ENCODE measurements at places on chromosomes 1 and 21.

DNA sequence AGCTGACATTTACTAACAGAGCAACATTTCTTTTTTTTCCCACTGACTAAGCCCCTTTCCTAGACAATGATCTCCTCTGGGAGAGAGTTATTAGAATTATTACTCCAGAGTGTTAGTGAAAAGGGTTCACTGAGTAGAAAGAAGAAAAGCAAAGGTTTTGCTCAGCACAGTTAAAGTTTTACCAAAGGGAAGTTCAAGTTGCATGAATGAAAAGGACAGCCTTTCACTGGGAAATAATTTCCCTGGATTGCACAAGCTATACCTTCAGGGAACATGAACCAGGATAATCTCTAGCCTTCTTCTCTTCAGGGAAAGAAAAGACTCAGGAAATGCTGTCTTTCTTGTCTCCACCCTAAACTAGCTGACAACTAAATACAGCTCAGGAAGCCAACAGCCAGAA lies 71.4 kb upstream of the ESRRG start:
- no peak for DNase-seq

GRCh38 chr1:157961805-157962762 lies 31.4 kb upstream of the KIRREL1 start:
- DNase-seq = no peak

- DNase-seq = peak; percentile 17
These were observed 357.8 kb upstream of the SGIP1 start for GRCh38 chr1:66176012-66176715.

DNA sequence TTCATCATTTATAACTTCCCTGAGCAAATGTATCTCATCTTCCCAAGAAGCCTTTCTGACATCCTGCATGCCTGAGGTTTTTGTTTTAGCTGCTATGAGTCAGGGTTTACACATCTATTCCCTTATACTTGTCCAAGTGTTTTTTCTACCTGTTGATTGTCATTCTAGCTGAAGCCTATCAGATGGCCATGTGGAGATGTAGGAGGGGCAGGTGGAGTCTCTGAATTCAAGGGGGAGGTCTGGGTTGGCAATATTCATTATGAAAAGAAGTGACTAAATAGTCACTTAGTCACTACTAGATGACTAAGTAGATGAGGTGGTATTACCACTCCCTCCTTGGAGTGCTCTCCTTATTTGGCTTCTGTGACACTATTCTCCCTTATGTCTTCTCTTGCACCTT lies 52.4 kb downstream of the XCL1 start:
- DNase-seq = no peak

DNA sequence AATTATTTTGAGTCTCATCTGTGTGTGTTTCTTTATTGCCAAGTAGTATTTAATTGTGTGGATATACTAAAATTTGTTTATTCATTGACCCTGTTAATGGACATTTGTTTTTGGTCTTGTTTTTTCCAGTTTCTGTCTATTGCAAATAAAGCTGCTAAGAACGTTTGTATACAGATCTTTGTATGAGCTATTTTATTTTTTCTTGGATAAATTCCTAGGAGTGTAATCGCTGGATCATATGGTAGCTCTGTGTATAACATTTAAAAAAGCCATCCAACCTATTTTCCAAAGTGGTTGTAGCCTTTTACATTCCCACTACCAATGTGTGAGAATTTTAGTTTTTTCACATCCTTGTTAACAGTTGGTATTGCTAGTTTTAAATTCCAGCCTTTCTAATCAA lies 382.7 kb upstream of the USP24 start:
- no peak for DNase-seq

- no peak for DNase-seq
These were observed 317.2 kb upstream of the NFIA start for GRCh38 chr1:60765204-60765603.

Data from NCI-H2227 treated with DMSO at 0.1 percent for 48 hours (cell line).